Effector memory CD8-positive, alpha-beta T cell (primary cell): ENCODE measurements at places on chromosomes 6 and 20.

DNA sequence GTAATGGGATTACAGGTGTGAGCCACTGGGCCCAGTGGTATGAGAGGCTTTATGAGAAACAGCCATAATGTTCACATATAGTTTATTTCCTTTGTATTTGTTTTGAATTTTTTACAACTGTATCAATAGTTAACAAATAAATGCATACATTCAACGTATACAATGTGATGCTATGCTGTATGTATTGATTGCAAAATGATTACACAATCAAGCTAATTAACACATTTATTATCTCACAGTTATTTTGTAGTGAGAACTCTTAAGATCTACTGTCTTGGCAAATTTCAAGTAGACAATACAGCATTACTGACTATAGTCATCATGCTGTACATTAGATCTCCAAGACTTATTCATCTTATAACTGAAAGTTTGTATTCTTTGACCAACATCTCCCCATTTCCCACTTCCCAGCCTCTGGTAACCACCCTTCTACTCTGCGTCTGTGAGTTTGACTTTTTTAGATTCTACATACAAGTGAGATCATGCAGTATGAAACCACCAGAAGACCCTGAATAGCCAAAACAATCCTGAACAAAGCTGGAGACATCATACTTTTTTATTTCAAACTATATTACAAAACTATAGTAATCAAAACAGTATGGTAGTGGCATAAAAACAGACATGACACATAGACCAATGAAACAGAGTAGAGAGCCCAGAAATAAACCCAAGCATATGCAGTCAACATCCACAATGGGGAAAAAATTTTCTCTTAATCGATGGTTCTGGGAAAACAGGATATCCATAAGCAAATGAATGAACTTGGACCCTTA, 157.2 kb upstream of the RREB1 start:
- H3K36me3 ChIP-seq: no peaks in the 10 kb centered on the region
- no peak overlapping the region for H3K4me3 ChIP-seq
- H3K27ac ChIP-seq: no peak overlapping the region
- no peak for DNase-seq

DNA sequence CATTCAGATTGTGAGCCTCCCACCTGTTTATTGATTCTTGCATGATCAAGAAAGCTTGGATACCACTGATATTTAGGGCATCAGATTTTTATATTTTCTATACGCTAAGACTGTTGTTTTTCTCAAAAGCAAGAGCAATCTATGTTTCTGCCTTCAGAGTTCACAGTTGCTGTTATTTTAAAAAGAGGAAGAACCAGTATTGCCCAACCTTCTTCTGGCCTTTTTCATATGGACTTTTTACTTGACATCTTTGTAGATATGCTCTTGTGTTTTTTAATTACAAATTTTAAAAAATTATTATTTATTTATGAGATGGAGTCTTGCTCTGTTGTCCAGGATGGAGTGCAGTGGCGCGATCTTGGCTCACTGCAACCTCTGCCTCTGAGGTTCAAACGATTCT, 28.9 kb downstream of the SLC17A5 start:
- H3K27me3 ChIP-seq: no peaks in the 10 kb centered on the region
- H3K36me3 ChIP-seq: peaks cover 35% of the 10 kb centered on the region
- no peak overlapping the region for H3K27ac ChIP-seq
- no peak for DNase-seq

DNA sequence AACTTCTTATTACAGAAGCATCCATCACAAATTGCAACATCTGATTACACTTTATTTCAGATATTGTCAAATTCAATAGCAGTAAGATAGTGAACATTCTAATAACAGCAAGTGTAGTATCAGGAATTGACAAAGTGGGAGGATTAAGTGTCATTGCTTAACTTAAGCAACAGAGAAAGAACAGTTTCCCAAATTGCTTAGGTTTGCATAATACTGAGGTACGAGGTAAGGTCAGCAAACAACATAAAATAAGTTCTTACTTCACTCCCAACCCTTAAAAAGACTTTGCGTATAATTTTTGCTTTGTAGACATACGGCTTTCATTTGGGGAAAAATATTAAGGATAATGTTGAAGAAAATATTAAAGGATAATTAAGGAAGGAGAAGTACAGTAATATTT, 163.0 kb downstream of the RIMS1 start:
- H3K27ac ChIP-seq: no peak overlapping the region
- no peaks in the 10 kb centered on the region for H3K27me3 ChIP-seq
- no peaks in the 10 kb centered on the region for H3K36me3 ChIP-seq
- H3K4me3 ChIP-seq: no peak overlapping the region

GRCh38 chr6:151440498-151440897, 11.4 kb downstream of the RMND1 start:
- H3K36me3 ChIP-seq: peaks cover 4% of the 10 kb centered on the region
- no peak overlapping the region for H3K4me3 ChIP-seq
- no peak for DNase-seq
- H3K4me1 ChIP-seq: peaks cover 9% of the 10 kb centered on the region
- H3K27ac ChIP-seq: peak overlapping the region; percentile 13

DNA sequence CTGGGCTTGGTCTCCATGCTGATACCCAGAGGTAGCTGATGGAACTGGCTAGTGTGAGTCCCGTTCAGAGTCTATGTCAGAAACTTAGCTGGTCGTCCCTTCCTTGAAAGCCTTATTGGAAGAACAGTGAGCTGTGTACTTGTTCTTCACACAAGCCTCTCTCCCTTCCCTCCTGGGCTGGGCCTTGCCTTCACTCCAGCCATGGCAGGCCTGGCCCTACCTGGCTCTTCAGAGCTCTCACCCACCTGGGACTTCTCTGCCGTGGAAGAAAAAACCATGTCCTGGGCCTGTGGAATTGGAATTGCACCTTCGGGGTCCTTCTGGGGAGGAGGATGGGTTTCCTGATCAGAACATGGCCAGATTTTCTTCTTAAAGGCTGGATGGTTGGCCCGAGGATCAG, 20.3 kb upstream of the ZNF831 start:
- peak overlapping the region; percentile 99 for H3K27ac ChIP-seq
- peaks cover 54% of the 10 kb centered on the region for H3K4me1 ChIP-seq
- DNase-seq: no peak
- H3K36me3 ChIP-seq: peaks cover 16% of the 10 kb centered on the region
- no peak overlapping the region for H3K4me3 ChIP-seq
- no peaks in the 10 kb centered on the region for H3K27me3 ChIP-seq

DNA sequence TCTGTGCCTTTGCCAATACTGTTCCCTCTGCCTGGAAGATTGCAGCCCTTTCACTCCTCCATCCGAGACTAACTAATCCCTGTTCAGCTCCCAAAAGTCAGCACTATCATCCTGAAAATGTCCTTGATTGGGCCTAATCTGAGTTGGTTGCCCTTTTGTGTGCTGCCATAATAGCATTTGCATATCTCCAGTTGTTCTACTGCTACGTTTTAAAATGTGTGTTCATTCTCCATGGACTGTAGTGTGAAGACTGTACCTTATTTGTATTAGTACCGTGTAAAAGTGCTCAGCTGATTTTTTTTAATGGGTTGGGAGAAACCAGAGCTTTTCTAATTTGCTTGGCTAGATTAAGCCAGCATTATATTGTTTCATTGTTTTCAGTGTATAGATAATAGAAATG, 401.3 kb downstream of the LAMA2 start:
- DNase-seq: no peak
- no peaks in the 10 kb centered on the region for H3K27me3 ChIP-seq
- H3K27ac ChIP-seq: no peak overlapping the region
- H3K4me3 ChIP-seq: no peak overlapping the region
- no peaks in the 10 kb centered on the region for H3K36me3 ChIP-seq

GRCh38 chr20:47231382-47232039, 125.0 kb downstream of the ZMYND8 start:
- DNase-seq: no peak
- no peaks in the 10 kb centered on the region for H3K4me1 ChIP-seq
- peak overlapping the region; percentile 79 for H3K27ac ChIP-seq
- no peak overlapping the region for H3K4me3 ChIP-seq
- peaks cover 63% of the 10 kb centered on the region for H3K36me3 ChIP-seq

GRCh38 chr6:128478230-128479047, 42.0 kb downstream of the PTPRK start:
- H3K36me3 ChIP-seq: no peaks in the 10 kb centered on the region
- peak overlapping the region; percentile 69 for H3K27ac ChIP-seq
- peaks cover 5% of the 10 kb centered on the region for H3K4me1 ChIP-seq

- no peaks in the 10 kb centered on the region for H3K27me3 ChIP-seq
- no peak overlapping the region for H3K4me3 ChIP-seq
- DNase-seq: no peak
- no peaks in the 10 kb centered on the region for H3K36me3 ChIP-seq
- no peak overlapping the region for H3K27ac ChIP-seq
Observed at GRCh38 chr6:34227761-34228421, 8.8 kb upstream of the HMGA1 start.
